B cell (primary cell): ENCODE measurements at places on chromosomes 7 and 10.

DNA sequence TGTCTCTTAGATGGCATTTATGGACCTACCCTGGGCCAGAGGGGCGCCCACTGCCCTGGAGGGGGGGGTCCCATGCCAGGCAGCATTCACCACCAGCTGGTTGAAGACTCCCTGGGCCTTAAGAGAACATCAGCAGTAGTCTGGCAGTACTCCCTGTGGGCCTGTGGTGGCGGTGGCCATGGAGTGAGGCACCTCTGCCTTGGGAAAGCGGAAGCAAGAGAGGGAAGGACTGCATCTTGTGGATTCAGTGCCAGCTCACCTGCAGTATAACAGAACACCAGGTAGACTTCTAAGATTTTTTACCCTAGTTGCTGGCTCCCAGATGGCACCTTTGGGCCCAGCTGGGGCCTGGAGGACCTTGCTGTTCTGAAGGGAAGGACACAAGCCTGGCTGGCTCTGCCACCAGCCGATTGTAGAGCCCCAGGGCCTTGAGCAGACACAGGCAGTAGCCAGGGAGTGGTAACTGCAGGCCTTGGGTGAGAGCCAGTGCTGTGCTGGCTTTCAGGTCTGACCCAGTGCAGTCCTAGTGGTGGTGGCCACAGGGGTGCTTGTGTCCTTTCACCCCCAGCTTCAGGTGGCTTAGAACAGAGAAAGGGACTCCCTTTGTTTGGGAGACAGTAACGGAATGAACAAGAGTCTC, 15.8 kb downstream of the PLAC9 start:
- no peak for DNase-seq

- no peak for DNase-seq
These were observed 37.7 kb upstream of the LRGUK start for GRCh38 chr7:134089446-134089845.

- DNase-seq = peak; percentile 78
These were observed 58.4 kb upstream of the ZNRF2 start for GRCh38 chr7:30225863-30226613.

- no peak for DNase-seq
These were observed 39.5 kb downstream of the GSDME start for GRCh38 chr7:24717694-24718320.

- DNase-seq = no peak
These were observed 34.4 kb upstream of the CAV2 start for GRCh38 chr7:116465125-116465524.

GRCh38 chr7:21927693-21928092, 18.0 kb downstream of the CDCA7L start:
- DNase-seq = no peak

DNA sequence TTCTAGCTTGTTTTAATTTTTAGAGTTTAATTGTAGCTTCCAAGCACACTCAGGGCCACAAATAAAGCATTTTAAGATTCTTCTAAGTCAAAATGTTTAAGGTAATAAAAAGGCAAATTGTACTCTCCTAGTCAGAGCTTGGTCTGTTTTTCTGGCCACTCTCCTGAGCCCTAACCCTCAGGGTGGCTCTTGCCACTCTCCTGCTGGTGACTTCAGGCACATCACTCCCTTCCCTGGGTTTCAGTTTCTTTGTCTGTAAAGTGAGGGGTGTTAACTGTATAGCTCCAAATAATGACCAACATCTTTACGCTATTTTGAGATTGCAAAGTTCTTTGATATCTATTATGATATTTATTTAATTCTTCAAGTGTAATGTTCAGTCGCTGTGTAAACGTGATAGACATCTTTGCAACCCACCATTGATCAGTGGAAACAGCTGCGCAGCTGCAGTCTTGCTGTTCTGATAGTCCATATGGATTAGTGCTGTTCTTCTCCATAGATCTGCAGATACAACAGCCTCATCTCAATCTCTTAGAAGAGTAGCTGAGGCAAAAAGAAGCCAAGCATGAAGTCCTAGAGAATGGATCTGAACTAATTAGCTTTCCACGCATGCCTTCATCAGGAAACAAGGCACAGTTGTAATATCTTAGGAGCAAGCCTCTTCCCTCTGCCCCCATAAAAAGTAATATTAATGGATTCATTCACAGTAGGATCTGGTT, 189.9 kb downstream of the PLPP4 start:
- DNase-seq = no peak
